Ovary (tissue), 10 donors: ENCODE measurements at places on chromosomes 1 and 21. TPM values are rescaled to one million over a fixed set of nuclear protein-coding genes. Genes with fewer than 3 reads are reported as not detected.

Gene LYPD8
- not detected for total RNA-seq

GRCh38 chr1:89890085-89890752, 69.4 kb downstream of the LRRC8D start:
- DNase-seq, result no peak

Gene ARHGAP30
- 2.4 TPM for total RNA-seq

- no peak for DNase-seq
Measured at GRCh38 chr1:206081856-206082255, 28.9 kb downstream of the RHEX start.

Gene ABCG1
- 4.3 TPM for total RNA-seq

- no peak for DNase-seq
Measured at GRCh38 chr1:42221952-42222606, 57.5 kb upstream of the GUCA2A start.
